ENCODE measurements at places on chromosomes 3 and 15. TPM values are rescaled to one million over a fixed set of nuclear protein-coding genes. Genes with fewer than 3 reads are reported as not detected.

GRCh38 chr3:185200639-185201038 lies 47.8 kb upstream of the C3orf70 start:
- no peak for DNase-seq

The PFN2 gene
- 346 TPM for polyA plus RNA-seq

The DUOX1 gene
- polyA plus RNA-seq = 0.03 TPM

The KBTBD12 gene
- polyA plus RNA-seq = 2.1 TPM

- DNase-seq = no peak
Measured at GRCh38 chr15:56425976-56426375, 39.0 kb downstream of the MNS1 start.

The SACM1L gene
- 14.2 TPM for polyA plus RNA-seq

The RARRES1 gene
- 6.2 TPM for polyA plus RNA-seq

- DNase-seq = no peak
Measured at GRCh38 chr3:50241163-50241562, 5.2 kb downstream of the GNAI2 start.

DNA sequence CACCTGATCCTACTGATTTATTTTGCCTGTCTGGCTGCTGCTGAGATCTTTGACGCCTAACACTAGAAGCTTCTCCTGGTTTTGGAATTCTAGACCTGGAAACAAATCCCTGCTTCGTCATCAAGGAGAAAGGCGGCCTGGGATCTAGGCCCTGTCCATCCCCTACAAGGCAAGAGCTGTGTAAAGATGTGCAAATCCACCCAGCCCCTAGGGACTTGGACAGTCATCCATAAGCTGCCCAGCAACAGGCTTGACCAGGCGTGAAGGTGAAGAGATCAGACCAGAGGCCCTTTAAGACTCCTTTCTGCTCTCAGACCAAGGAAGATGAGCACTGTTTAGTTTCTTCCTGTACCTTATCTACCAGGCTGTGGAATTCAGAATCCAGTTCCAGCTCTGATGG lies 32.2 kb downstream of the SLC41A3 start:
- DNase-seq = no peak

- DNase-seq = no peak
Measured at GRCh38 chr3:51937611-51938450, 3.9 kb downstream of the RRP9 start.

The IQCH gene
- polyA plus RNA-seq = 0.27 TPM

DNA sequence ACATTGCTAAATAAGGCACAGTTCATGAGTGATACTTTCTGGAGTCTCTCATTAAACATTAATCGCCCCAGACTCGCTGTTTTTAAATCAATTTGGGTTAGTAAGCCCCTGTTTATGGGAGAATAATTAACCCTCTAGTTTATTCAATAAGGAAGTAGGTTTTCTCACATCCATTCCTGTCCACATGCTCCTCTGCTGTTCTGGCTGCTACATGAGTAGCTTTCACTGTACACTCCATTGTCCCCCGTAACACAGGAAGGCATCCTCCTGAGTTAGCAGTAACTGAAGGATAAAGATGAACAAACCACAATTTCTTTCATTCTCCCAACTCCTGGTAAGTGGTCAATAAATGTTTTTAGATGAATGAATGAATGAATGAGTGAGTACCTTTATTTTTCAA lies 378.5 kb downstream of the DIPK2A start:
- no peak for DNase-seq

The TCF12 gene
- 10.5 TPM for polyA plus RNA-seq

The SERINC4 gene
- polyA plus RNA-seq = 0.57 TPM

DNA sequence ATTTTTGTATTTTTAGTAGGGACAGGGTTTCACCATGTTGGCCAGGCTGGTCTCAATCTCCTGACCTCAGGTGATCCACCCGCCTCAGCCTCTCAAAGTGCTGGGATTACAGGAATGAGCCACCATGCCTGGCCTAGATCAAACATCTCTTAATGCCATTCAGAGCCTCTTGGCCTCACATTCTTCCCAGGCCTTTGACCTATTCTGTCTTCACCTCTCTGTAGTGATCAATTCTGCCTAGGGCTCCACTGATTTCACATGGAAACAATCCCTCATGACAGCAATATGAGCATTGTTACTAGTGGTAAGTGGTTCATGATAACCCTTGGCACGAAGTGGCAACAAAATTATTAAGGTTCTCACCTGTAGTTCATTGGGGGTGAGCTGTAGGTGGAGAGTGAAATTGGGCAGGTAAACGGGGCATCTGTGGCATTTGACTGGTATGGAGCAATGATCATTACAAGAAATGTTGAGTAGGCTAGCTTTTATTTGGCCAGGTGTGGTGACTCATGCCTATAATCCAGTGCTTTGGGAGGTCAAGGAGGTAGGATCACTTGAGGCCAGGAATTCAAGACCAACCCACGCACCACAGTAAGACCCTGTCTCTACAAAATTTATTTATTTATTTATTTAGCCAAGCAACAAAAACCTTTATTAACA lies 4.8 kb upstream of the ARPIN start:
- no peak for DNase-seq

GRCh38 chr3:169241991-169242707 lies 421.4 kb downstream of the MECOM start:
- no peak for DNase-seq

The FBXO40 gene
- 28.1 TPM for polyA plus RNA-seq

DNA sequence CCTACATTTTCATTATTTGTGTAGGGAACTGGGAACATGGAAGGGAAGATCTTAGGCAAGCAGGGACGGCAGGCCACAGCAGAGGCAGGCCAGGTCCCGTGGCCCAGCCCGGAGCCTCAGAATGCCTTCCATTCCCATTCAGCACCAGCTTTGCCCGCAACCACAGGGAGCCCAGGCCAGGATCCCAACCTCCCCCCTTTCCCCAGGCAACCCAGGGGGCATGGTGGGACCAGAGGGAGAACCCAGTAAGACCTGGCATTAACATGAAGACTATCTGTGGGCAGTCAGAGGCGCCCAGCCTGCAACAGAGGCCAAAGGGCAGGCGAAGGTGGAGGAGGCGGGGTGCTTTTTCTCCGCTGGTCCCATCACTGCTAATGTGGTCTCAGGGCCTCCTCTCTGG lies 135.6 kb downstream of the TPRA1 start:
- no peak for DNase-seq

- DNase-seq = no peak
Measured at GRCh38 chr3:55795746-55796145, 308.6 kb upstream of the WNT5A start.

All from psoas muscle (tissue), 8 donors.